ENCODE measurements at places on chromosomes 1 and 21.

DNA sequence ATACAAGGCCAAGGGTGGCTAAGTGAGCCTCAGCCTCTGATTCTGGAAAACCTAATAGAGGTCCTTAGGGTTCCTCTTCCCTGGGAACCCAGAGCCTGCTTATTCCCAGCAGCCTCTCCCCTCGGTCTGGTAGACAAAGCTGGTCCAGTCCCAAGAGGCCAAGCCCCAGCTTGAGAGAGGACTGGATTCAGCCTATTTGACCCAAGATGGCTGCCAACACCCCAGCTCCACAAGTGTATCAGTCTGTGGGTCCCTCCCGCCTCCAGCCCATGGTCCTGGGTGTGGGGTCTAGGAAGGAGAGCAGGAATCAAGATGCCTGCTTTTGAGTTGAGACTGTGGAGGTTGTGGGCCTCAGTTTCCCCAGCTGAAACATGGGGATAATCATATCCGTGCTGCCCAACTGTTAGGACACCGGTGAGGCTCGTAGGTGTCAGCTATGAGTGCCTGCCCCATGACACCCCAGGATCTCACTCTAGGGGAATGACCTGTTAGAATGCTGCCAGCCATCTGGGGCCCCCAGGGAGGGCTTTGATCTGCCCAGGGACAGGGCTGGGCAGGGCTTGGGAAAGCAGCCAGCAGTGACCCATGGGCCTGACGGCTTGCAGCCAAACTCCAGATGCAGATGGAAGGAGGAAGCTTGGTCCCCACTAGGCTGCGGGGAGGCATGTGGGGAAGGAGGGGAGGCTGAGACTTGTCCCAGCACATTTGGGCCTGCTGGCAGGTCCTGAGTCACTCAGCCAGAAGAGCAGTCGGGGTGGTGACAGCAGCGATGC, 45.4 kb downstream of the NUAK2 start:
- DNase-seq: no peak

DNA sequence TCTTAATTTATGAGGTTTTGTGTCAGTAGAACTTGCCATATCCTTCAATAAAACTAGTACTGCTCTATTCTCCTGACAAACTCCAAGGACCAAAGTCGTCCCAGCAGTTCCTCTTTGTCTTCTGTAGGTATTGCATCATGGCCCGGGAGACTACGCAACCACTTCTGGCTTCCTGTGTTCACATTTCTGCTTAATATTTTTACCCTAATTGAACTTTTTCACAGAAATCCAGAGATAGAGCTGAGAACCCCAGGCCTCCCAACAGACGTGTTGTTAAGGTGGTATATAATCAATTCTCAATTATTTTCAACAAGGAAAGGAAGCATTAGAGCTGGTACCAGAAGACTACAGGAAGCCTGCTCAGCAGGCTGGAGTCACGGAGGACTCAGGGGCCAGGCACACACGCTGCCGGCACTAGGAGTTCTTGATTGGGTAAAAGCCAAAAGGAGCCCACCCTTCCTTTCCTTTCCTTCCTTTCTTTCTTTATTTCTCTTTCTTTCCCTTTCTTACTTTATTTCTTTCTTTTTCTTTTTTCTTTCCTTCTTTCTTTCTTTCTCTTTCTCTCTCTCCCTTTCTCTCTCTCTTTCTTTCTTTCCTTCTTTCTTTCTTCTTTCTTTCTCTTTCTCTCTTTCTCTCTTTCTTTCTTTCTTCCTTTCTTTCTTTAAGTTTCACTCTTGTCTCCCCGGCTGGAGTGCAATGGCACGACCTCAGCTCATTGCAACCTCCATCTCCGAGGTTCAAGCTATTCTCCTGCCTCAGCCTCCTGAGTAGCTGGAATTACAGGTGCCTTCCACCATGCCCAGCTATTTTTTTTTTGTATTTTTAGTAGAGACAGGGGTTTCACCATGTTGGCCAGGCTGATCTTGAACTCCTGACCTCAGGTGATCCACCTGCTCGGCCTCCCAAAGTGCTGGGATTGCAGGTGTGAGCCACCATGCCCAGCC, 173.7 kb downstream of the ZBTB18 start:
- DNase-seq: no peak

GRCh38 chr1:50972766-50973165, 2.7 kb downstream of the CDKN2C start:
- no peak for DNase-seq

DNA sequence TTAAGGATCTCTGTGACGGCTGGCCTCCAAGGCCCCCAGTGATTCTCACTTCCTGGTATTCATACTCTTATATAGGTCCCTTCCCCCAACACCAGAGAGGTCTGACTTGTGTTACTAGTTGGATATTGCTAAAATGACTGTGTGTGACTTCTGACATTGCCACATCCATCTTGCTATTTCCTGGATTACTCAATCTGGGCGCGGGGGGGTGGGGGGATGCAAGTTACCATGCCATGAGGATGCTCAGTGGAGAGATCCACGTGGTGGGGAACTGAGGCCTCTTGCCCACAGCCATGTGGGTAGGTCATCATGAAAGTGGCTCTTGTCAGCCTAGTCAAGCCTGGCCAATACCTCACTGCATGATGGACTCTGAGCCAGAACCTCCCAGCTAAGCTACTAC, 117.0 kb downstream of the UBE2U start:
- peak; percentile 54 for DNase-seq

DNA sequence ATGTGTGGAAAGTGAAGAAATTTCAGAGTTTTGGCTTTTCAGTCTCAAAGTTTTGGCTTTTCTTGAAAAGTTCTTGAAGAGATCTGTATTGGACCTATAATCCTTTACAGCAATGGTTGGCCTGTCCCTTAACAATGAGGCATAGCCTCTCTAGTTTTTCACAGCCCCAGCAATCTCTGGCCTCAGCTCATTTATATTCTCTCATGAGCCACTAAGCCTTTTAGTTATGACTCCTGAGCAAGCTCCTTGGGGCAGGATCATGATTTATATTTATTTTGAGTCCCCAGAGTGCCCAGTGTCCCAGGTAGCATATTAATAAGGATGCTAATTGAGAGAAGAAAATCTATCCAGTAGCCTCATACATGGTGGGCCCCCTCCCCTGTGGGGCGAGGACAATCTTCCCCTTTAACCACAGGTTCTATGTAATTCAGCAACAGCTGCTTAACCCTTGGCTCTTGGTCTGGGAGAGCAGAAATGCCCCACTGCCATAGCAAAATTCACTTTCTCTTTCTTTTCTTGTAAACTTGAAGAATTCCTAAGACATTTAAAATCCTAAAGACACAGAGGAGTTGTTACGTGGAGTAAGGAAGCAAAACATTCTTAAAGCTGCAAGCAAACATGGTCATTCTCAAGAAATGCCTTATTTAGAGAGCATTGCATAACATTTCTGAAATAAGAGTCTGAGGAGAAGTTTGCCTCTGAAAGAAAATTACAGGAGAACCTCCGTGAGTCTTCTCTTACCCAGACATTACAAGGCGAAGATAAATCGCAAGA, 6.3 kb downstream of the NGF start:
- DNase-seq: no peak

DNA sequence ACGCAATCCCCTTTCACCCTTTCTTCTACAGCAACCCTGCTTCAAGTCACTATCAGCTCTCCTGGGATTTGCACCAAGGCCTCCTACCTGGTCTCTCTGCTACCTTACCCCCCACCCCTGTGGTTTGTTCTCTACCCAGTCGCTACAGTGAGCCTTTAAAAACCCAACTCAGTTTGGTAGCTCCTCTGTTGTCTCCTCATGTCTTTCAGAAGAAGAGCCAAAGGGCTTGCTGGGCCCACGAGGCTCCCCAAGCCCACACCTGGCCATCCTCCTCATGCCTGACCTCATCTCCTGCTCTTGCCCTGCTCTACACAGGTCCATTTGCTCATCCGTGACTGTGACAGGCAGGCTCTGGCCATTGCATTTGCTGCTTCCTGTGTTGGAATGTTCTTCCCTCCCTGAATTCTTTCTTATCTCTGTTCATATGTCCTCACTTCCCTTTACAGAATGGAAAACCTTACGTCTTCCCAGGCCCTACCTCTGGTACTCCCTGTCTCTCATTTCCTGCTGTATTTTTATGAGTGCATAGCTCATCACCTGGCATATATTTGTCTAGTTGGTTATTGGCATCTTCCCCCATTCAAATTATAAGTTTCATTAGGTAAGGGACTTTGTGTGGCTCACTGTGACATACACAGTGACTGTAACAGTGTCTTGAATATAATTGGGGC, 3.3 kb downstream of the RGS16 start:
- DNase-seq: no peak

GRCh38 chr1:173775578-173776226, 48.8 kb upstream of the DARS2 start:
- DNase-seq: no peak

GRCh38 chr21:15051644-15052458, 12.9 kb downstream of the NRIP1 start:
- no peak for DNase-seq

DNA sequence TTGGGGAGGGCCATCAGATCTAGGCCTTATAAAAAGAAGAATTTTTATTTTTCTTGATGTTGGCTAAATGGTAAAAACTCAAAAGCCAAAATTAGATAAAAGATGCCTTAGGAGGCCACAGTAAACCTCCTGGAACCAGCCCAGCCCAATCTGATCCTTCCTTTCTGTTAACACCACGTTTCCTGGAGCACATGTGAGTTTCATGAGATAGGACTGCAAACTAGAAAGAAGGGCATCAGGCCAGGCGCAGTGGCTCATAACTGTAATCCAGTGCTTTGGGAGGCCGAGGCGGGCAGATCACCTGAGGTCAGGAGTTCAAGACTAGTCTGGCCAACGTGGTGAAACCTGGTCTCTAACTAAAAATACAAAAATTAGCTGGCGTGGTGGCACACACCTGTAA, 6.7 kb downstream of the HSF2BP start:
- no peak for DNase-seq

GRCh38 chr21:36125512-36126207, 9.2 kb upstream of the CBR3 start:
- DNase-seq: no peak

GRCh38 chr1:116064616-116065015, 46.6 kb upstream of the MAB21L3 start:
- DNase-seq: no peak

GRCh38 chr1:47725000-47725473, 272.1 kb downstream of the TRABD2B start:
- no peak for DNase-seq

DNA sequence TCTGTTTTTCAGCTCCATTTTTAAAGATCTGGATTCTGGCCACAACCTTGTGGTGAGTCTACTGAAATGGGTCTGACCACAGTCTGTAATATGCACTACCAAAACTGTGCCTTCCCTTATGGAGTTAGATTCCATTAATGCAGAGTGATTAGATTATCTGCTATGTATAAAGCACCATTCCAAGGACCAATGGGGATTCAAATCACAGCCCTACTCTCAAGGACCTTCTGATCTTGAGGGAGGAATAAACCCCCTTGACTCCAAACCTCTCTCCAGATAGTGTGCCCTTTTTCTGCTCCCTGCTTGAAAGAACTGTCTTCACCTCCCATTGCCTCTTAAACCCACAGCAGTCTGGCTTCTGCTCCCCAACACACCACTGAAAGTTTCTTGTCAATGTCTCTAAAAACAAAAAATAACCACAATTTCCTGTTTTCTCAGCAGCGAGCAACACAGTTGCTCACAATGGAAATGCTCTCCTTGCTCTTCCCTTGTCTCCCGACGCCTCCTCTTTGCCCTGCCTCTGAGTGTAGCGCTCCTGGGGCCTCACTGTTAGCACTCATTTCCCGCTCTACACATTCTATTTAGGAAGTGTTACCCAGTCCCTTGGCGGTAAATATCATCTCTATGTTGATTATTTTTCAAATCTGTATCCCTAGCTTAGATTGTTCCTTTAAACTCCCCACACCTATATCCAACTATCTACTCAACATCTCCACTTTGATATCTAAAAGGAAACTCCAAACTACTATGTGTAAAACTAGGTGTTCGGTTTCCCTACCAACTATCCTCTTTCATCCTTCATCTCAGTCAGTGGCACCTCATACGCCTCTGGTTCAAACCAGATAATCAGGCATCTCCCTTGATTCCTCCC, 13.6 kb downstream of the PCNX2 start:
- no peak for DNase-seq

DNA sequence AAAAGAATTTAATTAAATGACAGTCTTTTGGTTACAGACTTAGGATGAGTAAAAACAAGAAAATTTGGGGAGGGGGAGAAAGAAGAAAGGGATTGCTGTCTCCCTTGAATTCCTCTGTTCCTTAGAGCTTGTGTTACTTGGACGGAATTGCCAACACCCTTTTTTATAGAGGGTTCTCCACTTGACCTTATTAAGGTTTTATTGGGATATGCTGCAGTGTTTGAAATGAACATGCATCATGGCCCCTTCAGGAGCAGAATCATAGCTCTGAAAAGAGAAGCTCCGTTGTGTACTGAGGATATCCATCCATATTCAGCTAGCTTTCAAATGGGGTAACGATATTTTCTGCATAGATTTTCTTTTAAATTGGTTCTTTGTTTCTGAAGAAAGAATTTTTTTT, 48.2 kb upstream of the DNASE2B start:
- no peak for DNase-seq

GRCh38 chr1:51924455-51924854, 45.9 kb upstream of the NRDC start:
- no peak for DNase-seq

GRCh38 chr1:106498238-106498637, 558.2 kb upstream of the PRMT6 start:
- DNase-seq: no peak

DNA sequence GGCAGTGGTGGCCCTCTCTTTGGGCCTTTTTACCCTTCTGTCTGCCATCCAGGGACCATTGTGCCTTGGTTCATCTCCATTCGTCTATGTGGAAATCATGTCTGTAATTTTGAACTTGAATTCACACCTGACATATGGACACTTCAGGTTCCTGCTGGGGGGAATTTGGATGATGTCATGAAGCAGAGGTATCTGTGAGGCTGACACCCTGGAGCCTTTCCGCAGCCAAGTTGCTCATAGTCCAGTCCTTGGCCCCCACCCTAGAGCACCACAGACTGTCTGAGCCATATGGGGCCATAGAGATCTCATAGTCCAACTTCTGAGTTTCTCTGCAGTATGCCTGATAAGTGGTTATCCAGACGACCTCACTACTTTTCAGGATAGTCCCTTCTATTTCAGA, 147.7 kb upstream of the CACNA1E start:
- DNase-seq: no peak

DNA sequence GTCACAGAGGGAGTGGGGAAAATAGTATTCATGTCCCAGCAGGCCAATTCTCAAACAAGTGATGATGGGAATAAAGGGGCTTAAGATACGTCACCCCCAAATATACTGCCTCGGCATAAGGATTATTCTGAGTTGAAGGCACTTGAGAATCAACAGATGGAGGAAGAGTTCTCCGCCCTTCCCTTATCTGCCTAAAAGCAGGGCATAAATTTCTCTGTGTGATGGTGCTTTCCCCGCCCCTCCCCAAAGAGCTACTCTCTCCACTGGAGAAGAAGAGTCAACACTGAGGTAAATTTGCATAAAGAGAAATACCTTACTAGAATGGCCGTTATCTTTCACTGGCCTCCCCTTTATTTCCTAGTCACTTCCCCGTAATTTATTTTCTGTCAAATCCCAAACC, 18.7 kb downstream of the BECN2 start:
- no peak for DNase-seq

GRCh38 chr1:203511930-203512329, 18.0 kb downstream of the OPTC start:
- no peak for DNase-seq
